HL-60 (cell line): ENCODE measurements at places on chromosomes 2 and 18.
A peak's percentile ranks its signal among the peaks of the same experiment; 100 is the strongest.

DNA sequence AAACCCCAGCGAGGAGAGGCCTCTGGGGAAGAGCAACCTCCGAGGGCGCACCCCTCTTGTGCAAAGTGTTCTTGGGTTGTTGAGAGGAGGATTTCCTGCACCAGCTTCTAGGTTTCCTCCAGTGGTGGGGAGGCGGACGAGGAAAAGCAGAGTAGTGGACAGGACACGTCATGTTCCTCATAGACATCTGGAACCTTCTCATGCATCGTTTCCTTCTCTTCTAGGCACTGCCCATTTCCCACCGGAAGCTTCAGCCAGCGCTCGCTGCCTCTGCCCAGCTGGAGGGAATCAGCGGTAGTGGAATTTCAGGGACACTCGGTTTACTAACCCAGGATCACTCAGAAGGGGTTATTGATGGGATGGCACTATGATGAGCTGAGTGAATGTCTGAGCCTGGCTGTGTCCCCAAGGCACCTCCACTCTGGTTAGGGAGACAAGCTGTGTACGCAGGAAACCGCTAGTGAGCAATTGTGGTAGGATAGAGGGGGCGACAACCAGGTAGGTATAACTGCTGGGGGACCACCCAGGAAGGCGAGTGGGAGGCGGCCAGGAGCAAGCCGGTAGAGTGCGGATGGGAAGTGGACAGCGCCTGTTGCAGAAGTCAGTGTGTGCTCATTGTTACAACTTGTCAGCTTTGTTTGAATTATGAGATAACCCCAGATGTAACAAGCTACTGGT, 960 bp upstream of the APOB start:
- no peak for DNase-seq

DNA sequence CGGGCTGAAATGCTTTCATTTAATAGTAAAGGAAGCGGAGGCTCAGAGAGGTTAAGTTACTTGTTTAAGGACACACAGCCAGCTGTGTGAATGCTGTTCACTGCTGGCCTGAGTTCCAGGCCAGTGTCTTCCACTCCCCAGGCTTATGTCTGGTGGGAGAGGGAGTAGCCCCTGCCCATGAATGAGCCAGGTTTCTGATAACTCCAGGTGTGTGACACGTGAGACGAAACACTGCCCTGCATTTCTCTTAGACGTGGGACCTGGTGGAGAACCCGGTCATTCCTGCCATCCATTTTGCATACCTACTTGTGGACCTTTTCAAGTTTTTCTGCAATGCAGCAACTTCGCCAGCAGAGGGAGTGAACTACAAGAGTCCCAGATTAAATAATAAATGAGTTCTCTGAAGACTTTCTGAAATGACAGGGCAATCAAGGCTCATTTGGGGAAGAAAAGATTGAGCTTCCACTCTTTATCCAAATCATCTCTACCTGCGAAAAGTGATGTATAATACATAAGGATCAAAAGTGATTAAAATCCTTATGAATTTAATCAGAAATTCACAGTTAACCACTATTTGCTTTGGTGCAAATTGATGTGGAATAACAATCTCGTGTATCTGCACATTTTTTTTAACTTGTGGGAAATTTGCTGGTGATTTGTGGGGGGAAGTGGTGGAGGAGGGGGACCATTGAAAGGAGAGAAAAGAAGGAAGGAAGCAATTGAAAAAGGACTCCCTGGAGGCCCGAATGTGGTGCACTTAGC, 79.4 kb upstream of the ASB18 start:
- peak; percentile 49 for DNase-seq

- DNase-seq = no peak
Observed at GRCh38 chr2:182316950-182317349, 109.9 kb downstream of the PDE1A start.

- no peak for DNase-seq
Observed at GRCh38 chr2:224691563-224691962, 24.6 kb downstream of the CCDC195 start.

DNA sequence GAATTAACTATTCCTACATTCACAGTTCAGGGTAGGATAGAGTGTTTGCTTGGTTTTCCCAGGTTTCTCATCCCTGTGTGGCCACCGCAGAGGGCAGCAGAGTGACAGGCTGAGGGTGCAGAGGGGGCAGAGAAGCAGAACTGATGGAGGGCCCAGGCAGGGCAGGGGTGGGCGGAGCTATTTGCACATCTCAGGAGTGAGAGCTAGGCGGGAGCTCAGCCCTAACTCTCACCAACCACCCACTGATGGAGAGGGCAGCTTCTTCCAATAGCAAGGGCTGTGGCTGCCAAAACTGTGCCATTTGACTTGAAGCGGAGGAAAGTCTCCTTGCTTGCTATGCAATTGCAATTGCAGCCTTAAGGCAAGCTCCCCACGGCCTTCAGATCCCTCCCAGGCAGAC, 12.0 kb upstream of the DARS1 start:
- no peak for DNase-seq

- DNase-seq = peak; percentile 46
Observed at GRCh38 chr18:390741-391478, 109.6 kb downstream of the COLEC12 start.

GRCh38 chr18:55380589-55380988, 207.4 kb downstream of the TCF4 start:
- DNase-seq = no peak
